Activated CD4-positive, alpha-beta T cell treated with anti-CD3 and anti-CD28 coated beads, Interleukin-2, Interleukin-6, amounts not matched to agents 100 ng/mL and 50 ng/mL, durations not matched to agents 16 hours and 8 hours (primary cell): ENCODE measurements at places on chromosomes 3 and 15.

DNA sequence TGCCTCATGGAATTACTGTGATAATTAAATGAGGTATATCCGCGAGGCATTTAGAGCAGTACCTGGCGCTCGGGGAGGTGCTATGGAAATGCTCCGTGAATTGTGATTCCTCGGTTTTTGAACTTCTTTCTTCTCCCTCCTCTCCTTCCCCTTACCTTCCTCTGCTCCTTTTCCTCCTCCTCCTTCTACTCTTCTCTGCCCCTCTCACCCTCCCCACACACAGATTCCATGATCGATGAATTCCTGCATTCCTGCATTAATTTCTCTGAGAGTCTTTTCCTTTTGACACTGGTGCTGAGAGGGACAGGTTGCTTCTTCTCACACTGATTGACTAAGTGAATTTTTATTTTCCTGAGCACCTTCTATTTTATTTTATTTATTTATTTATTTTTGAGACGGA, 101.2 kb upstream of the RGMA start:
- no peak for DNase-seq

- DNase-seq = no peak
These were observed 134.2 kb downstream of the RPL22L1 start for GRCh38 chr3:170735821-170736220.

- DNase-seq = no peak
These were observed 1.9 kb downstream of the DLG1 start for GRCh38 chr3:197296545-197296944.

DNA sequence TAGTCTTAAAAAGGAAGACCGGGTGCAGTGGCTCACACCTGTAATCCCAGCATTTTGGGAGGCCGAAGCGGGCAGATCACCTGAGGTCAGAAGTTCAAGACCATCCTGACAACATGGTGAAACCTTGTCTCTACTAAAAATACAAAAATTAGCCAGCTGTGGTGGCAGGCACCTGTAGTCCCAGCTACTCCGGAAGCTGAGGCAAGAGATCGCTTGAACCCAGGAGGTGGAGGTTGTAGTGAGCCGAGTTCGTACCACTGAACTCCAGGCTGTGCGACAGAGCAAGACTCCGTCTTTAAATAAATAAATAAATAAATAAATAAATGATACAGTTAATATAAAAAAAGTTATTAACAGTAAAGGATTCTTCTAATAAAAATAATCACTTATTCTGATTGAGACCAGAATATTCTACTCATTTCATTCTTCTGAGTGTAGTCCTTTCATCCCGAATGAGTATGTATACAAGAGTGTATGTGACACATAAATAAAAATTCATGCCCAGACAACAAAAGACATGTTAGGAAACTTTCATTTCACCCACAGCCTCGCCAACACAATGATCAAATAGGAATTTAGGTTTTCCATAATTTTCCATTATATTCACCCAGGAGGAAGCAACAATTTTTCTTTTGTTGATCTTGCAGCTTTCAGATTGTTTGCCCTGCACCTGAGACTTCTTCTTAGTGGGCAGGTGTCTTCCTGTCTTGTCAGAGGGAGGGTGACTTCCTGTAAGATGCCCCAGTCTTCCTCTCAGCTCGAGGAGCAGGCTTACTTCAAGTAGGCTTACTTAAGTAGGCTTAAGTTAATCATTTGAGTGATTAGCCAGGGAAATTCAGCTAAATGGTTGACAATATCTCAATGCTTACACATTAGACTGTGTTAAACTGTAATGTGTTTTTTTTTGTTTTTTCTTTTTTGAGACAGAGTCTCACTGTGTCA, 7.8 kb upstream of the NUP210 start:
- DNase-seq = no peak

GRCh38 chr15:52288986-52289385, 6.6 kb downstream of the MYO5C start:
- no peak for DNase-seq

- DNase-seq = no peak
These were observed 122.0 kb upstream of the ATP10A start for GRCh38 chr15:25985165-25985564.

GRCh38 chr3:190494907-190495306, 19.0 kb upstream of the IL1RAP start:
- DNase-seq = no peak

GRCh38 chr3:110901536-110901935, 170.1 kb upstream of the NECTIN3 start:
- DNase-seq = no peak

GRCh38 chr3:157420606-157421130, 16.0 kb upstream of the PTX3 start:
- DNase-seq = no peak

GRCh38 chr3:11290743-11291680, 18.8 kb downstream of the ATG7 start:
- DNase-seq = peak; percentile 69

- peak; percentile 79 for DNase-seq
These were observed 28.9 kb upstream of the ICE2 start for GRCh38 chr15:60507596-60508424.

GRCh38 chr3:124633524-124633923, 96.7 kb upstream of the UMPS start:
- no peak for DNase-seq

DNA sequence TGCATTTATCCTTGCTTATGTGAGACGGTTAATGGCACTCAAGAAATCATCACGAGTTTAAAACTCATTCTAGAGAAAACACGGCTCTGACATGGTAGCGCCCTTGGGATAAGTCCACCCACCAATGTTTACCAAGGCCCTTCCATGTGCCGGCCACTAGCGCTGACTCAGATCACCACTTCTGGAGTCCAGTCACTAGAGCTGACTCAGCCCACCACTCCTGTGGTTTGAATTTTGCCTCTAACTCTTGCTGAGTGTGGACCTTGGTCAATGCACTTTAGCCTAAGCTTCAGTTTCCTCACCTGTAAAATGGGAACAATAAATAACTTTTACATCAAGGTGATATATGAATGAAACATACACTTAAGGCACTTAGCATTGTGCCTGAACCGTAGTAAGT, 358.4 kb upstream of the PROK2 start:
- DNase-seq = no peak

DNA sequence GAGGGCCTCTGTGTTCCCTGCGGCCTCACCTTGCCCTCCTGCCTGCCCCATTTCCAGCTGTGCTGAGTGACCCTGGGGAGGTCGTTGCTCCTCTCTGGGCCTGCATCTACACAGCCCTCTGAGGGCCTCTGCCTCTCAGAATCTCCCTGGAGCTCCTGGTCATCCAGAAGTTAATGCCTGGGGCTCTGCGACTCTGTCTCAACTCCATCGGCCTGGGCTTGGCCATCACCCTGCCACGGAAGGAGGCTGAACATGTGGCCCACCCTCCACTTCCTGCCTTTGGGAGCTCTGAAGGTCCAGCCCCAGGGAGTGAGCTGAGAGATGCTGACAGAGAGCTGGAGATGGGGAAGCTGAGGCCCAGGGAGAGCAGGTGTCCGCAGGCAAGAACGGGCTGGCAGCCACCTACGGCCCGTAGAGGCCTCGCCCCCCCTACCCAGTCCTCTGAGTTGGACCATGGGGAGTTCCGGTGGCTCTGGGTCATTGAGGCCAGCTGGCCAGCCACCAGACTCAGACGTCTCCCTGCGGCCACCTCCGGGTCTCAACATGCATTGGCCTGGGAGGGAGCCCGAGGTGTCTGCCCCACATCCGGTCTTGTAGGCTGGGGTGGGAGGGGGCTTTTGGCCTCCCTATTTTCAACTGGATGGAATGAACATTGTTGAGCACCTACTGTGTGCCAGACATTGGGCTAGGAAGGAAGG, 34.2 kb downstream of the GRIP2 start:
- no peak for DNase-seq

DNA sequence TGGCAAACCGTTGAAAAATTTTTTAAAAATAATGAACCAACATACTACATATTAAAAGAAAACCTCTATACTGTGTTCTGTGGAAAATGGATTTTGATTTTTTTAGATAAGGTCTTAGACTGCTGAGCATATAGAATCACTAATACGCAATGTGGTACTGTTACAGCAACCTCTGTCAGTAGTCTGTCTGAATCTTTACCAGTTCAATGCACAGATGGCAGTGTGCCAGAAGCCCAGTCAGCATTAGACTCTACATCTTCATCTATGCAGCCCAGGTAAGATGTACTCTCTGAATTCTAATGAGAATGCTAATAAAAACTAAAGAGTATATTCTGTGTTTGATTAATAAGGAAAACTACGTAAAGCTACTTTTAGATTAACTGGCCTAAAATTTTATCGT, 31.3 kb upstream of the FAH start:
- DNase-seq = no peak

DNA sequence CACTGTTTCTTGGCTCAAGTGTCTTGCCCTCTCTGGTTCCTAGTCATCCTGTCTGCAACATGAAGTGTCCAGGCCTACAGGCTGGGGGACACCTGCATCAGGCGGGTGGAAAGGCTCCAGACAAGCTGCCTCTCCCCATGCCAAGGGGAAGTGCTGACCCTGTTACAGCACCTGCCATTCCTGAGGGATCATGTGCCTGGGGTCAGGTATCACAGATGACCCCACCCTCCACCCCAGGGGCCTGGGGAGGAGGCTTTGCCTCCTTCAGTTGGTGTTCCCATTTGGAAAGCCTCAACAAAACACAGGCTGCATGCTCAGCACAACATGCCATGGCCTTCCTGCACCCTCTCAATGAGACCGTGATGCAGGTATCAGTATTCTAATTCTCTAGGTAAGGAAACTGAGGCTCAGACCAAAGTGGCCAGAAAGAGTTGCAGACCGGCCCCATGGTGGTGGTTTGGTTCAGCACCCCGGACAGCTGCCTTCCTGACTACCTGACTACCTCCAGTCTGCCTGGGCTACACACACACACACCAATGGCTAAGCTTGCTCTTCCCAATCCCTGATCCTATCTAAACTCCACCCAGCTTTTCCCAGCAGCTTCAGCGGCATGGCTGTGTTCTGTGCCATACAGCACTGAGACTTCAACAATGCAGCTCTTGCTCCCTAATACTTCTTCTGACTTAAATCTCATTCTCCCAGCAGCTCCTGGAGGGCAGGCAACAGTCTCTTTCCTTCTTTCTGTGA, 69.7 kb upstream of the LINGO1 start:
- peak; percentile 20 for DNase-seq

DNA sequence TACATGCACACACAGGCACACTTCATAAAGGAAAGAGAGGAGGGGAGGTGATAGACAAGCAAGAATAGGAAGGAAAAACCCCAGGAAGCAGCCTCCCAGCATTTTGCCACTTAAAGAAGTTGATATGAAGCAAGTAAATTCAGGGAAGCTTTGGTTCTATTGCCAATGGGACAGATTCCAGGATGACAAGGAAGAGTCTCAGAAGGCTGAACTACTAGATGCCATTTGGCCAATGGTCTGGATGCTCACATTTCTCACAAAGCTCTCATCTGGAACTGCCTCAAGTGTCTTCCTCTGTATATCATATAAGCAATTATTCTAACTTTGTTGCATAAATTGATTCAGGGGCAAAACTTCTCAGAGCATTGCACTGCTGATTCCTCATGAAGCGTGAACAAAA, 78.8 kb upstream of the STRIT1 start:
- no peak for DNase-seq

- no peak for DNase-seq
These were observed 82.6 kb downstream of the PDZRN3 start for GRCh38 chr3:73542136-73542535.

- no peak for DNase-seq
These were observed 317.3 kb upstream of the CFAP20DC start for GRCh38 chr3:59367150-59367549.

- DNase-seq = no peak
These were observed 514 bp upstream of the PPP4R2 start for GRCh38 chr3:72996121-72996472.

DNA sequence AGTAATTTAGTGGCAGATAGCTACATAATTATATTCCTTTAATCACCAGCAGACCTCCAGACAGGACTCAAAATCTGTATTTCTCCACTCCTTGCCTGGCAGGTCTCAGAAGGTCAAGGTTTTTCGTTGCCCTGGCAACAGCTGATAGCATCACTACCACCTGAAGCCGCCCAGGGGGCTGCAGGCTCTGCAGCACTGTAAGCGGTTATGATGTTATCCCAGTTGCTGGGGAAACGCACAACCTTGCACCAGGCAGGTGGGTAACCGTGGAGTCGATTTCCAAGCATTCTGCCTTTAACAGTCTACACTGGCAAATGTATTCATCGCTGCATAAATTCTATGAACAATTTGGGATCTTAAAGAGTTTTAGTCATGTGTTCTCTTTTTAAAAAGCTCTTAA, 756.3 kb downstream of the NTRK3 start:
- no peak for DNase-seq

GRCh38 chr15:68500363-68501258, 68.6 kb upstream of the ITGA11 start:
- DNase-seq = no peak

DNA sequence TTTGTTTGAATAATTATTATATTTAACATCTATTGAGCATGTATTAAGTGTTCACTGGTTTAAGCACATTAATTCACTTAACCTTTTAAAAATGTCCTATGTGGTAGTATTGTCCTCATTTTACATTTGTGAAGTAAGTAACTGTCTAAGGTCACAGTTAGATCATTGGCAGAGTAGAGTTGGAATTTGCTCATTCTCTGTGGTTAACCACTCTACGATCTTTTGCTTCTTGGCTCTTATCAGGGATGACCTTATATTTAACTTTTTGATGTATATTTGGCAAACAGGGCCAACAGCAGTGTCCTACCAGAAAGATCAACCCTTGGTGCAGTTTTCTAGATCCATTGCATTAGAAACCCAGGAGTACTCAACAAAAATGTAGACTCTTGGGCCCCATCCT, 34.0 kb downstream of the PXK start:
- DNase-seq = no peak
